NCI-H524 treated with DMSO at 0.1 percent for 48 hours (cell line): ENCODE measurements at places on chromosomes 6 and 20.

DNA sequence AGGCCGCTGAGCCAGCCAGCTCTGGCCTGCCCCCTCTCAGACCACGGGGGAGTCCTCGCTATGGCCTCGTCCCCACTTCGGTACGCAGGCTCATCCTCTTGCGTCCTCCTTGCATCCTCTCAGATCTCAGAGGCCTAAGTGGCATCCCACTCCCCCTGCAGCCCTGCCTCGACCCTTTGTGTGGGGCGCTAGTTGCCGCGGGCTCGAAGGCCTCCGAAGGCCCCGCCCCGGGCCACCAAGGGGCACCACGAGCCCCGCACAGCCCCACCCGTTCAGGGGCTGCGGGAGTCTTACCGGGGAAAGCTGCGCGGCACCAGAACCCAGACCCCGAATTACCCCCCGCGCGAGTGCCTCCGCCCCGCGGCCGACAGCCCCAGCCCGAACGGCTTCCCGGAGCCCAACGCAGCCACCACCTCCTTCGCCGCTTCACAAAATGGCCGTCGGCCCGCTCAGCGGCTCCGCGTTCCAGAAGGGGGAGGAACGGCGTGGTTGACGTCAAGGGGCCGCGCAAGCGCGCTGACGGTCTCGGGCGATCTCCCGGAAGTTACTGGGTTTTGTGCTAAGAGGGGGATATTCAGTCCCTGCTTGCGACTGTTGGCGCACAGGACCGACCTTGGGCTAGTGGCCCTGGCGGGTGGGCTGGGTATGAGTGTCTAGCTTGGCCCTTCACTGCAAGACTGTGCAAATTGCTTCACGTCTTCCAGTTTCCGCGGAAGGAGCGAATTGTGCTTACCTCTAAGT lies at the start of the genes CPNE1 and RBM12:
Gene CPNE1, minus strand, starts transcription at position 435 of the 741 bp plus-strand sequence. CDS start 31,977 bp downstream, outside the sequence.
Gene RBM12, minus strand, starts transcription at position 435 of the 741 bp plus-strand sequence. CDS start 9,578 bp downstream, outside the sequence.
- peak; percentile 88 for DNase-seq

GRCh38 chr6:110656492-110656891 lies 158.8 kb downstream of the CDK19 start:
- DNase-seq: no peak

DNA sequence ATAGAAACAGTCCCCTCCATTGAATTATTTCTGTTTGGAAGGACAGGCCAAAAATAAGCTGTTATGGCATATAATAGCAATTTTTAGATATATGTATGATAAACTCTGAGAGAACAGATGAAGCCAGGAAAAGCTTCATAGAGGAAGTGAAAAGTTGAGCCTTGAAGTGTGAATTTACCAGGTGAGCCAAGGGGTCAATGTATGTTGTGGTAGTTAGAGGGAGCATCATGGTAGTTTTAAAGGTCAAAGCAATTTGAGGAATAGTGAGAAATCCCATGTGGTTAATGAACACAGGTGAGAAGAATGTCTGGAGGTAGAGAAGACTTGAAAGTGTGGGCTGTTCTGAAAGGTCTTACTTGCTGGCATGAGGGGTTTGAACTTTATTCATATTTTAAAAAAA lies 47.0 kb downstream of the COL19A1 start:
- no peak for DNase-seq

- no peak for DNase-seq
Observed at GRCh38 chr6:168381726-168382458, 59.1 kb upstream of the SMOC2 start.

DNA sequence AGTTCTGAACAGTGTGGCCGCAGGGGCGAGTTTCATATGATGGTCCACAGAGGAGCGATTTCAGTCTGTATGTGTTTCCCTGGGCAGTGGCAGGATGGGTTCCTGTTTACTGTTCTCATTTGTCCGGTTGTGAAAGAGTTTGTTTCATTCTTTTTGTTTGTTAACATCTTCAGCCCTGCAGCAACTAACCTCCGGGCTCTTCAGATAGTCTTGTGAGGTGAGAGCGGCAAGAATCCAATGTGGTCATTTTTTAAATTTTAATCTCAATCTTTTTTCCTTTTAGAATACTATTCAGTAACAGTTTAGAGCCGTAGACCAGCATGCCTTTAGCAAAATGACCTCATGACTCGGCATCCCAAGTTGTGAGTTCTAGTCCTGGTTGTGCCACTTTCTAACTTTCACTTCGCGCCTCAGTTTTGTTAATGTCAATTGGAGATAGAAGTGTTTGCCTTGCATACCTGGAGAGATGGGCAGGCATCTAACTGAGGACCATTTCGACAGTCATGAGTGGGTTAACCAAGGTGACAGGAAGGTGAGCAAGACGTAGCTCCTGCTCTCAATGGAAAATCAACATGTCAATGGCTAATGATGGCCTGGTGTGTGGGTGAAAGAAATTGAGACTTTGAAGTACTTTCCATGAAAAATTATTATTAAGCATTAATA lies 38.5 kb upstream of the PXDC1 start:
- DNase-seq: no peak

GRCh38 chr6:83352424-83353061 lies 78.3 kb downstream of the ME1 start:
- DNase-seq: no peak

DNA sequence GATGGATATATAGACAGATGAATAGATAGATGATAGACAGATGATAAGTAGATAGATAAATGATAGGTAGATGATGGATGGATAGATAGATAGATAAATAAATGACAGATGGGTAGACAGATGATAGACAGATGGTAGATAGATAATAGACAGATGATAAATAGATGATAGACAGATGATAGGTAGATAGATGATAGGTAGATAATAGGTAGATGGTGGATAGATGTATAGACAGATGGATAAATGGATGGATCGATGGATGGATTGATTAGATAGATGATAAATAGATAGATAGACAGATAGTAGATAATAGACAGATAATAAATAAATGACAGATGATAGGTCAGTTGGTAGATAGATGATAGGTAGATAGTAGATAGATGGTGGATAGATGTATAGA lies 212.7 kb downstream of the NFATC2 start:
- no peak for DNase-seq

- DNase-seq: no peak
Observed at GRCh38 chr6:164856138-164856537, 453.3 kb downstream of the C6orf118 start.
